ENCODE measurements at places on chromosomes 6 and 20.

DNA sequence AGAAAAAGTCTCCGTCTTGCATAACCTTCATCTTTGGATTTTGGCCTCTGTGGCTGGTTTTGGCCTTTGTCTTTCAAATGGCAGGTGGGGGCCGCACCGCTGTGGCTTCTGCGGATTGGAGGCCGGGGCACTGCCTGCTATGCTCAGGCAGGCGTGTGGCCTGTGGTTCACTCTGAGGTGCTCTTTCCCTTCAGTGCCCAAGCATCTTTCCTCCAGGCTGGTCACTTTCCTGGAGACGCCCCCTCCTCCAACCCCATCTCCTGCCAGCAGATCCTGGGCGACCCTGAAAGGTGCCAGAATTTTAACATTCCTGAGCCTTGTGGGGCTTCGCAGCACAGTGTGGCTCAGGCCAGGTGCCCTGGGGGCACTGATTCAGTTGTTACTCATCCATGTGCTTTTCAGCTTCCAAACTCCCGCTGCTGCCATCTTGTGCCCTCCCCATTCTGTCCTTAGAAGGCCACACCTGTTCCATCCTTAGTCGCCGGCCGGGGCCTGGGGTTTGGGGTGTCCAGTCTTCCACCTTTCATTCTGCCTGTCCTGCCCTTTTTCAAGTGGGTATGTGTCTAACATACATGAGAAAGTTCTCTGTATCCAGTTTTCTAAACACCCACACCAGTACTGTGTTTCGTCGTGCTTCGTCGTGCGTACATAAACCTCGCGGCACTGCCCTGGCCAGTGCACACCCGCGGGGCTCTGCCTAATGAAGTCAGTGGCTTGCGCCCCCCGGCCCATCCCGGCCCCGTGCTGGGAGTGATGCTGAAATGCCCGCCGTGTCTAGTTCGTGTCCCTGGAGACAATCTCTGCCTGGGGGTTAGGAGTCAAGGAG lies 12.1 kb downstream of the SS18L1 start:
- DNase-seq = no peak

- DNase-seq = no peak
These were observed 969.9 kb upstream of the CITED2 start for GRCh38 chr6:140344142-140344913.

GRCh38 chr6:74749211-74750147 lies 456.4 kb downstream of the COL12A1 start:
- no peak for DNase-seq

GRCh38 chr20:51470499-51470820 lies 72.1 kb downstream of the NFATC2 start:
- no peak for DNase-seq

DNA sequence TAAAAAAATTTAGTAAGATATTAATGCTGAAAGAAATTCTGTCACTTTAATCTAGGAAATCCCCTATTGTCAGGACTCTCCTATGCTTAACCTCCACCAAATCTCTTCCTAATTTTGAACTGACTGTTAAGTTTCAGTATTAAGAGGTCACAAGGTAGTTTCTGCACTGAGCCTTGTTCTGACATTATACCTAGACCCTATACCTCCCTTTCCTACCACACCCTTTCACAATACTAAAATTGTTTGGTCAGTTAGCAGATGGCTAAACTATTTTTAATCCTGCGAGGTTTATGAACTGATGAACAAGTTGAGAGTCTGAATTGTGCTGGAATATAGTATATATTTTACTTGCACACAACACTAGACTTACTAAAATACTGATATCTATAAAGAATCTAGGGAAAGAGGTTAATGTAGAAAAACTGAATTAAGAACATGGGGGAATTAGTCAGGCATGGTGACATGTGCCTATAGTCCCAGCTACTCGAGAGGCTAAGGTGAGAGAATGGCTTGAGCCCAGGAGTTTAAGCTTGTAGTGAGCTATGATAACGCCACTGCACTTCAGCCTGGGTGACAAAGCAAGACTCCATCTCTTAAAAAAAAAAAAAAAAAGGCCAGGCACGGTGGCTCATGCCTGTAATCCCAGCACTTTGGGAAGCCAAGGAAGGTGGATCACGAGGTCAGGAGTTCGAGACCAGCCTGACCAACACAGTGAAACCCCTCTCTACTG lies 51.5 kb downstream of the HBS1L start:
- DNase-seq = peak; percentile 18

GRCh38 chr6:14353798-14354197 lies 236.2 kb downstream of the CD83 start:
- no peak for DNase-seq

DNA sequence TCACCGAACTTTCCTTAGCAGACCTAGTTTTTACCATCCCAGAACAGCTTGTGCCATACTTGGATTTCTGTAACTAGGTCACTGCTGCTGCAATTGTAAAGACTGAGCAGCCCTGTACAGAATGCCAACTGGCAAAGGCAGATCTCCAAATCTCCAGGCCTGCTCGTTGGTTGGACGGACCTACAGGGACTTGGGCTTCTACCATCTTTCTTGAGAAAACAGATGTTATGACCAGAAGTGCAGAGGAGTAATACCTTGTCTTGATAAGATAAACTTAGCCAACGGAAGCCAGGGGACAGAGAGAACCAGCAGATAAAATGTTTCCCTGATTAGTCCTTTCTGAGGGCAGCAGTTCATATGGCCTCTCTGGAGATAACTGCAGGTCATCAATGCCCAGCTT lies 304.1 kb downstream of the RFPL4B start:
- DNase-seq = no peak

DNA sequence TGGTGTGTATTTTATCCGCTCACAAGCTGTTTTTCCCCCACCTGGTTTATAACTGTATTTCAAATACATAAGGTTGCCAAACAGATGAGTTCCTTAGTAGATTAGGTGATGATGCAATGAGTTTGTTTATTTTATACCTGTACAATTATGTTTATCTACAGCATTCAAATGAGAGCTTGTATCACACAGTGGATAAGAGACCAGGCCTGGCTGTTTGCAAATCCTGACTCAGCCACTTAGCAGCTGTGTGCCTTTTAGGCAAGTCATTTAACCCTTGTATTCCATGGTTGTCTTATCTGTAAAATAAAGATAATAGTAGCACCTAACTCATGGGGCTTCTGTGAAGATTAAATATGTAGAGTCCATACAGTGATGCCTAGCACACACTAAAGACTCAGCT lies 143.7 kb downstream of the MOXD1 start:
- no peak for DNase-seq

DNA sequence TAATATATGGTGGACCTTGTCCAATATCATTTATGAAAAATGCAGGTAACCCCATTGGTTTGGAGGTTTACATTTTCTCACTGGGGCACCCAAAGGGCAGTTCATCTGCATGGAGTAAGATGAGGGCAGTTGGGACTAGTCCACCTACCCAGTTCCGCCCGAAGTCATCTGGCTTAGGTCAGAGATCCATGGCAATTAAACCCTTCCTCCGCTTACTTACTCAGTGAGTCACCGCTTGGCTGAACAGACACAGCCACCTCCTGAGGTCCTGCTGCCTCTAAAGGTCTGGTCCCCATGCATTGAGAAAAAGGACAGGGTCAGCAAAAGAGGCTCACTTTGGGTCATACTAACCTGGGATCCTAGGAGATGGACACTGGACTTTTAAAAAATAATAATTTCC lies 102.9 kb upstream of the PRL start:
- DNase-seq = no peak

DNA sequence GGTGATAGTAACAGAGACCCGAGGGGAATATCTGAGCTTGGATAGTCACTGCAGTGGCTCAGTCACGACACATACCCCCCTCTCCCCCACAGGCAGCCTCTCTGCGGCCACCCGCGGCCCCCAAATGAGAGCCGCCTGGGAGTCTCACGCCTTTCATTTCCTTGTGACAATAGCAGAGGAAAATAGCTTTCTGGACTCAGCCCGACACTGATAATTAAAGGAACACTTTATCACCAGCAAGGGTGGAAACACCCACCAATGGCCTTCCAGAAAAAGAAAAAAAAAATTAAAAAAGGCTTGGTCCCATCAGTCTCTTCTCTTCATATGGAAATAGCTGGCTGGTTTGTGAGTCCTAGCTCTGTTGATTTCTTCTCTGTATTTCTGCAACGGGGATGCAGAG lies 35.1 kb upstream of the KCNG1 start:
- DNase-seq = no peak

DNA sequence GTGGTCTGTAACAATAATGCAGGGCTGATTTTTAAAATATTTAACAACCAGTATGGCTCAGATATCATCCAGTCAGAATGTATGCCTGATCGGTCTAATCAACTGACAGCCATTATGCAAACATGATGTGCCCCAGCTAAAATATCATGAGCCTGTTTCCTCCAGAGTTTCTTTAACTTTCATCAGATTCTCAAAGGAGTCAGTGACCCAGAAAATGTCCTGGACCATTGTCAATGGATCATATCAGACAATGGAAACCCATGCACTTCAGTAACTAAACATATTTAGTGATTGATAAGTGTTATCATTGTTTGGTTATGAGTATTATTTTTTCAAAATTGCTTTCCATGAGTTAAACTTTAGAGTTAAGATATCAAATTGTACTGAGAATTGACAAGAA lies 173.5 kb downstream of the LMBRD1 start:
- DNase-seq = no peak

DNA sequence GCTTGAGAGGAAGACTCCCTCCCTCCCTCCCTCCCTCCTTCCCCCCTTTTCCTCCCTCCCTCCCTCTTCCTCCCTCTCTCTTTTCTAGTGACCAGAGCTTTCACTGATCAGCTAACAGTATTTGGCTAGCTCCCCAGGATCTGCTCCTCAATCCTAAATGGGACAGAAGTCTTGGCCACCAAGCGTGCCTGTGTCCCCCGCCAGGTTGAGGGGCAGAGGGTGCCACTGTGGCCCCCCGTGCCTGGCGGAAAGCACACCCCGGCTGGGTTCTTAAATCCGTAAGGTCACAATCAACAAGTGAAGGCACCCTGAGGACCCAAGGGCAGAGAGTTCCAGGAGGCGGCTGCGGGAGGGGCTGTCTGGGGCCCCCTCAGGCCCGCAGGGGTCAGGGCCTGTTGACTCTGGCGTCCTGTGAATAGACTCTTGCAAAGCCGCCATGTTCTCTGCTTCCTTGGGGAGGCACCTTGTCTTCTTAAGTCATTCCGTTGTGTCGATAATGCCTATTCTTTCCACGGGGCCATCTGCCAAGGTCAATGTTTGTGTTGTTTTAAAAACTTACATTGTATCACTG lies 38.9 kb upstream of the STX16 start:
- no peak for DNase-seq

DNA sequence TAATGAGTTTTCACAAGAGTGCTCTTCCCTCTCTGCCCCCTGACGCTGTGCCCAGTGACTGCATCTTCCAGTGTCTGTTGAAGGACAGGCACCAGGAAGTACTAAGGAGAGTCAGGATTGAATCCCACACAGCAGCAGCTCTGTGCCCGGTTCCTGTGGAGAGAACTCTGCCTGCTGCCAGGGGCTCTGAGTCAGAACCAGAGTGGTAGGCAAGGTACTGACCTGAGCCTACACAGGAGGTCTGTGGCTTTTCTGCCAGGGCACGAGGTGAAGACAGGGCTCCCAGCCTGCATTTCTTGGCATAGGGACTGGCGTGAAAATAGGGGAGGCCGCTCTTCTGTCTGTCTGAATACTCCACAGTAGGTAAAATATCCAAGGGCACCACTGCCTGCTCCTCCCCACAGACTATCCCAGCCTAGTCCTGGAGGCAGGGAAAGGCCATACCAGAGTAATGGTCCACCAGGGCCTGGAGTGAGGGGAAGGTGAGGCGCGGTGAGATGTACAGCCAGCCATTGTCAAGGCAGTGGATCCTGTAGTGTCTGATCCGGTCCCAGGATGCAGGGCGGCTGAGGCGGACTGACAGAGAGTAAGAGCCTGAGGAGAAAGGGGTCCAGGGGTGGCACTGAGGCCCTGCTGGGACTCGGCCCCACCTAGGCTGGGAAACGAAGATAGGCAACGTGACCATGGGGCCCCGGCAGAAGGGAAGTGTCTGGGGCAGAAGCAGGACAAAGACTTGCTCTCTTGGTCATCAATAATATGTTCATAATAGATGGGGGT lies 9.4 kb downstream of the RAB5IF start:
- no peak for DNase-seq

GRCh38 chr6:166435574-166435973 lies 52.8 kb upstream of the MPC1 start:
- no peak for DNase-seq

- DNase-seq = no peak
These were observed 7.4 kb upstream of the FGD2 start for GRCh38 chr6:36997811-36998722.

DNA sequence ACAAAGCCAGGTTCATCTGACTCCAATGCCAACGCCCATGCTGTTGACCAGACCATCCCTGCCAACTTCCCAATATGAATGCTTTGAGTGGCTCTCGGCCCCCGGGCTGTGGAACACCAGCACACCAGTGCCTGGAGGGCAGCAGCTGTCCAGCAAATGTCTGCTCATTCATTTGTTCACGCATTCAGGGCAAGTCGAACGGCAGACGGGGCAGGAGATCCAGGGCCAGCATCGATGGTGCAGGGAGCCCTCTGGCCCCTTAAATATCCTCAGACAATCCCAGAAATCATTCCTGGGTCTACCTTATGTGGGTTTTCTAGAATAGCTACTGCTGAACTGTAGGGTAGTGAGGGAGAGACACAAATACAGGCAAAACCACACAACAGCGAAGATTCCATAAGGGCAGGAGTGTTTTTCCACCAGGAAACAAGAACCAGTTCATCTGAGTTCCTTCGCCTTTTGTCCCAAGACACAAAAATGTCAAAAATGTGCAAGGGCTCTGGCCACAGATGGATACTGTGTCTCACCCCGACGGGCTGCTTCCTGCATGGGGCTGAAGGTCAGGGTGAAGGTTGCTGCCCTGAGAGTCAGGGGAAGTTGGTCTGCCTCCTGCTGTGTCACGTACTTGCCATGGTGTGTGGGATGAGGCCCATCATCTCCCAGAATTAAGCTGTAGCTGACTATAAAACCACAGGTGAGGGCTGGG lies 15.5 kb downstream of the RIPOR3 start:
- DNase-seq = no peak

- DNase-seq = peak; percentile 92
These were observed 25.1 kb upstream of the TAF8 start for GRCh38 chr6:42025066-42025844.

GRCh38 chr6:158552055-158552795 lies 7.7 kb upstream of the TMEM181 start:
- DNase-seq = no peak

DNA sequence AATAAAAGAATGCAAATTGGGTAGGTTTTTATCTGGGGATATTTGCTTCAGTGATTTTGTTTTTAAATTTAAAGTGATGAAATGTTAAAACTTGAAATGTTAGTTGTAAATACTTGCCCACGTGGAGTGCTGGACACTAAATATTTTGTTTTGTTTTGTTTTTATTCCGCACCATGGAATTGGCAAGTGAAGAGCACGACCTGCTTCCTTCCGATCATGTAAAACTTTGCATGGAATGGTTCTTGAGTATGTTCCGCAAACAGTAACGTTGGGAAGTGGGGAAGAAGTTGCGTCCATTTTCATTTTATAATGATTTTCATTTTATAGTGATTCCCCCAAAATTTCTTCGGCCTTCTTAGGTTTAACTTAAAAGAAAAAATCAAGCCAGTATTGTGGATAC lies 765 bp downstream of the IRAK1BP1 start:
- no peak for DNase-seq

- DNase-seq = no peak
These were observed 94.3 kb downstream of the CDC5L start for GRCh38 chr6:44481760-44482159.
